ENCODE measurements at places on chromosomes 2 and 18.

GRCh38 chr2:200356857-200357384 is 50.4 kb downstream of the SPATS2L start:
- DNase-seq, result no peak

DNA sequence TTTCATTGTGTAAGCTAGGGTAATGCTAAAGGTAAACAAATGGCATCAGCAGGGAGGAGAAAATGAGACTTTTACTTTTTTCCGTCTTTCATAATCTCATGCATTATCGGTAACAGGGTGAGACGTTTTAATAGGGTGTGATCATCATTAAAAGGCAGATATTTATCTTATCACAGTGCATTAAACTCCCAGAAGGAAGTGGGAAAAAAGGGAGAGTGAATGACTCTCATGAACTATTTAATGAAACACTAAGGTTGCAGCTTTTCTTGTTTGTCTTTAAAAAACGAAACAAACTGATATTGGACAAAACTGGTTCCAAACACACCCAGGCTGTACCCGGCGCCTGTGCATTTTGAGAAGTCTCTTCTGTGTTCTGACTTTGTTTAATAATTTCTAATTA is 1936.8 kb upstream of the PIK3C3 start:
- DNase-seq, result no peak

DNA sequence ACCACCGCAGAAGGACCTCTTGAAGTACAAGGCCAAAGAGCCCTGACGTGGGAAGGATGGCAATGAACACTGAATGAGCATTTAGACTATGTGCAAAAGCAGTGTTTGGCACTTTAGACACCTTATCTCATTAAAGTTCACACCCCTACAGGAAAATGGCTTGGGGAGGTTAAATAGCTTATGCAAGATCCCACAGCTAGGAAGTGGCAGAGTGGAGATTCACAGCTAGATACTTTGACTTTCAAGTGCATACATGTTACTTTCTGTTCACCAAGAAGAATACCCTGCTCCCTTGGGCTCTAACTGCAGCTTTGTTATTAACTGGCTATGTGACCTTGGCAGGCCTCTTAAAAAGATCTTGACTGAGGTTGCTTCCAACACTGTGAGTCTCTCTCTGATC is 58.2 kb downstream of the ICOS start:
- DNase-seq, result no peak

- no peak for DNase-seq
These were observed 80.2 kb upstream of the SNTG2 start for GRCh38 chr2:870426-870825.

GRCh38 chr2:234966340-234966739 is 14.5 kb downstream of the SH3BP4 start:
- no peak for DNase-seq

- DNase-seq, result no peak
These were observed 34.8 kb upstream of the TMEM177 start for GRCh38 chr2:119644186-119644585.

GRCh38 chr2:164954954-164955701 is at the start of gene SLC38A11:
Gene SLC38A11, minus strand, starts transcription at chr2:164955525. Its CDS starts 278 bp downstream, at chr2:164955247.
- no peak for DNase-seq

DNA sequence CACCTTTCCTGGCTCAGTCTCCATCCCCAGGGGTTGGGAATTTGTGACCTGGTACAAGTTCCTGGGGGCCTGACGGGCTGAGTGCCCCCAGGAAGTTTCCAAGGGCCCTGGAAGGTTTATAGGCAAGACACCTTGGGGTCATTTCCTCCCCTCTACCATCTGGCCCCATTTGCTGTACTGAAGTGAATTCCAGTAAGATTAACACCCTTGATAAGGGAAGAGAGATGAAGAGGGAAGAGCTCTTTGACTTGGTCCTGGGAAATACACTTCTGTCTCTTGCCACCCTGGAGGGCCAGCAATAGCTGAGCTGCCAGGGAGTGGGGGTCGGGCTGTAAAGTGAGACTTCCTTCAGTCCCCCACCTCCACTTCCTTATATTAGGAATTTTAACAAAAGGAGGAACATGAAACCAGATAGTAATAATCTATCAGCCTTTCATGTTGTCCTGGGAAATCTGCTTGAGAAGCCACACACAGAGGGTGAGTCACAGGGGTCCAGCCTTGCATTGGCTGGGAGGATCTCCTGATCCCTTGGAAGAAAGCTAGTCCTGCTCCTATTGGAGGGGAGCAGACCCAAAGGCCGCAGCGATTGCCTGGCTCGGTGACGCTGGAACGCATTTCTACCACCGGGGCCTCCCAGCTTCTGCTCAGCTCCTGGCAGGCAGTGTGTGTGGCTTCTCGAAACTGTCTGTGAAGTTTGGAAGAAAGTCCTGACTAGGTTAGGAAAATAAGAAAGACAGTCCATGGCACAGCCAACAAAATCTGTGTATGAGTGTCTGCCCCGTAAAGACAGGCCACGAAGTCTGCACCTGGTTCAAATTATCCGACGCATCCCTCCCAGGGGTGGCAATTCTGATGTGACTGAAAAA is 87.3 kb downstream of the ACAA2 start:
- DNase-seq, result peak; percentile 98

DNA sequence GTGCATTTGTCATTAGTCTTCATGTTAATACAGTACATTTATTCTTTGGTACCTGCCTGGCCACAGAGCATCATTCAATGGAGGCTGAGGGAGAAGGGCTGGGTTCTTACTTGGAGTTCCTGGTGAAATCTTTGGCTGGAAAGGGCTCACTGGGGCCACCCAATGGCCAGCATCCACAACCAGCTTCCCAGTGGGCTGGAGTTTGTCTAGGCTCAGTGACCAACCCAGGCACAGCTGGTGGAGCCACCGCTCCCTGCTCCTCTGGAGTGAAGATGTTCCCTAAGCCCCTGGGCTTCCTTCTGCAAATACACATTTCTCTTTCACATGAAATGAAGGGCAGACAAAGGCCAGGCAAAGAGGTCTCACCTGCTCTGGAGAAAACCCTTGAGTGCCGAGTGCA is 34.4 kb downstream of the EHD3 start:
- DNase-seq, result no peak

- DNase-seq, result no peak
These were observed 165.2 kb upstream of the MSH6 start for GRCh38 chr2:47617523-47618271.

DNA sequence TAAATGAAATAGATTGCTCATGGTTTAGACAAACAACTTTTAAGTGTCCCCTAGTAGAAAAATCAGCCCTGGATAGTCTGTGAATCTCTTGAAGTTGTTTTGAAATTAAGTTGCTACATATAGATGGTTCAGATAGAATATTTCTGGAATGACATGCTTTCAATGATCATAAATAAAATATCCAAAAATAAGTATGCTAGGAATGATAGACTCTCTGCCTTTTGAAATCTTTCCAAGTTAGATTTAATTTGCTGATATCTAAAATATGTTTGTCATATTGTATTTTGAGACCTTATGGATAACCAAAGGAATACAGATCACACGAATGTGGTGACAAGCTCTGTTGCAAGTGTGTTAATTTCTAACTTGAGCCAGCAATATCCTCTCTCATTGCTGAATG is 488.7 kb downstream of the THSD7B start:
- no peak for DNase-seq

GRCh38 chr2:100902817-100903405 is 83.0 kb downstream of the NPAS2 start:
- peak; percentile 96 for DNase-seq
